GM04504 (cell line): ENCODE measurements at places on chromosomes 16 and 17.

- DNase-seq: no peak
Measured at GRCh38 chr17:62671553-62671952, 44.1 kb downstream of the MRC2 start.

DNA sequence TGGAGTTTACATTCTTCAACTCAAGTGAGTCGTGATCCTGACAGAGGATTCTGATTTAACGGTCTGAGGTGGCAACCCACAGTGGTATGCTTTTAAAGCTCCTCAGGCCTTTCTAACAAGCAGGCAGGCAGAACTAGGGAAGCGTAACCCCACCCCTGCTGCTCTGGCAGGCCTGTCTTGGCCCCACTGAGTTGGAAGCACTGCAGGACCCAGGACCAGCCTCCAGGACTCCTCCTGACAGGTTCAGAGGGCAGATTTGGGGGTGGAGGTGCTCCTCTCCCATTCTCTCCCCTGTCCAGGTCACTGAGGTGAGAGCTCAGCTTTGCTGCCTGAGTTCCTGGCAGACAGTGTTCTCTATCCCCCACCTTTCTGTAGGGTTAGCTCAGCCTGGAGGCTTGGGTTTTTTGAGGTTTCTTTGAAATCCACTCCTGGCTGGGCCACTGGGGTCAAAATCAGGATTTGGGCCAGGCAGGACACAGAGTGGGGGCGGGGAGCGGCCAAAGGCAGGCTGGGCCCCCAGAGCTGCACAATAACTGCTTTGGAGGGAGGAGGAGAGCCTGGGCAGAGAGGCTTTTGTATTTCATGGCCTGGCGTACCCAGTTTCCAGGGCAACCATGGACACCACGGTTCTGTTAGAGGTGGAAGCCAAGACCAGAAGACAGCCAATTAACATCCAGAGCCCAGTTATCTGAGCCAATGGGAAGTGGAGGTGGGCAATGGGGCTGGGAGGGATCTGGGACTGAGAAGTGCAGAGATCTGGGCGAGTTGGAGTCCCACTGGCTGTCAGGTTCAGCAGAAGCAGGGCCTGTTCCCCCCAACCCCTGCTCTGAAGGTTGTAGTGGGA is 9.5 kb downstream of the MRPL27 start:
- DNase-seq: no peak

GRCh38 chr17:40181205-40181604 is 3.9 kb downstream of the RAPGEFL1 start:
- DNase-seq: no peak

- no peak for DNase-seq
Measured at GRCh38 chr16:85025781-85026653, 1.6 kb upstream of the KIAA0513 start.

DNA sequence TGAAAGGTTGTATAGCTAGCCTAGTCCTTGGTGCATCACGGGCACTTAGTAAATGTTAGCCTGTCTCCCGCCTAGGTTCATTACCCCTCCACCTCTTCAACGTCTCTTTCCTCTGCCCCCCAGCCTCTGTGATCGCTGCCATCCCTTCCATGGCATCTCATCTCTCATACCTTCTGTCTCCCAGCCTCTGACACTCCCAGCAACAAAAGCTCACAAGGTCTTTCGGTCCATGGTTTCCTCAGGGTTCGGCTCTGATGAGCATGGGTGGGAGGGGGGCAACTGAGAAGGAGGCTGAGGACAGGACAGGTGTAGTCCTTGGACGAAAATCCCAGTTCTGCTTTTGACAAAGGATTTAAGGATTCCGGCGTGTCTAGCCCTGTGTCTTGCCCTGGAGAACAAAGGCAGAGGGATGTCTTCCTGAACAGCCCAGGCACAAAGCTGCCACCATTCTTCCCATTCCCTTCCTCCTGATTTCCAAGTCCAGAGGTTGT is 16.7 kb downstream of the CCR7 start:
- DNase-seq: no peak

- DNase-seq: no peak
Measured at GRCh38 chr16:12410837-12411490, 392.7 kb downstream of the CPPED1 start.

DNA sequence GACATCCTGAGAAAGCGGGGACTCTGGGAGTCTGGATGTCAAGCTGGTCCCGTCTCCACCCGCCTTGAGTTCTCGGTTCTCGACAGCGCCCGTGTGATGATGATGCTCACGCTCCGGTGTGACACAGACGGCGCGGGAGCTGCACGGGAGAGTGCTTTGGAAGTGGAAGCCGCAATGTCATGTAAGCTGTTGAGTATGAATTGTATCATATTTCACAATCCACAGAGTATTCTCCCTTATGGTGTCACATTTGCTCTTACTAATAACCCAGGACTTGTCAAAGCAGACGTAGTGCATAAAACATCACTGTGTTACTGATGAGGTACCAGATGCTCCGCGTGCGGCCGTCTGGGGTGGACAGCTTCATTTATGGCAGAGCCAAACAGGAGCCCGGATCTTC is 217.5 kb upstream of the CHMP6 start:
- no peak for DNase-seq
